ENCODE measurements at places on chromosomes 16 and 17.

DNA sequence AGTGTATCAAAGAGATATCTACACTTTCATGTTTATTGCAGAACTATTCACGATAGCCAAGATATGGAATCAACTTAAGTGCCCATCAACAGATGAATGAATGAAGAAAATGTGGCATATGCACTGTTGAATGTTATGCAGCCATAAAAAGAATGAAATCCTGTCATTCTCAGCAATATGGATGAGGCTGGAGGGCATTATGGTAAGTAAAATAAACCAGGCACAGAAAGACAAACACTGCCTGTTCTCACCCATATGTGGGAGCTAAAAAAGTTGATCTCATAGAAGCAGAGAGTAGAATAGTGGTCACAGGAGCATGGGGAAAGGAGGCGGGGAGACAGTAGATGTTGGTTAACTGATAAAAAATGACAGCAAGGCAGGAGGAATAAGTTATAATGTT lies 561.8 kb downstream of the TOX3 start:
- no peak for DNase-seq

GRCh38 chr16:70746708-70747424 lies 54.1 kb downstream of the VAC14 start:
- DNase-seq, result no peak

DNA sequence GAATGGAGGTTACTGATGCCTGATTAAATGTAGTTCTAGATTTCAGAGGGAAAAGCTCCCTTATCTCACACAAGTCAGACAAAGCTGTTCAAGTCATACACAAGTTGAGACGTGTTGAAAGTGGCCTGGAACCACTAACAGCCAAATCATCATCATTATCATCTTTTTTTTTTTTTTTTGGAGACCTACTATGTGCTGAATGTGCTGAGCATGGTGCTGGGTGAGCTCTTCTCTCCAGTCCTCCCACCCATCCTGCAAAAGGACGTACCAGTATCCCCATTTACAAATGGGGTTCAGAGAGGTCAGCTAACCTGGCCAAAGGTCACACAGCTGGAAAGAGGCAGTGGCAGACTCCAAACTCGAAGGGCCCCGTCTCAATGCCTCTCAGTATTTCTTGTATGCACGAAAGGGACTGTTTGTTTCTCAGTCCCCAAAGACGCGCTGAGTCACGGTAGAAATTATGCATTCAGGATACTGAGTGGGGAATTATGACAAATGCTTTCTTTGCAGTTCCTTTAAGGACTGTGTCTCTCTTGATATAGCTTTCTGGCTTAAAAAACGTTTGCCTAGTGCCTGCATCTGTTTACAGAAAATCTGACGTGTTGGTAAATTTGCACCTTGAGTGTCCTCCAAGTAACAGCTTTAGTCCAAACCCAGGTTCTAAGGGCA lies 235.5 kb downstream of the XYLT1 start:
- no peak for DNase-seq

DNA sequence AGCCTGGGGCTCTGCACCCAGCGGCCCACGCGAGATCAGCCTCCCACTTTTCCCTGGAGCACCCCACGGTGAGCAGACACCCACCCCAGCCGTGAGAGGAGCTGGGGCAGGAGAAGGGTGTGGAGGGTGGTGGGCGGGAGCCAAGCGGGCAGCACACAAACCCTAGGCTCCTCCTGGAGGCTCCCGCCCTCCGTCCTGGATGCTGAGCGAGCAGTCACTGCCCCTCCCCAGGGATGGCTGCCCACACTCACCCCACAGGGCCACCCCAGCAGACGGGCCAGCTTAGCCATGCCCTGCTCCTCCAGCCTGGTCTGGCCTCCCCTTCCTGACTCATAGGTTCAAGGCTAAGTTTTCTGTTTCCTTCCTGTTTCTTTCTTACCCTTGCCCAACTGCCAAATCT lies 15.7 kb upstream of the ABCC3 start:
- no peak for DNase-seq

- DNase-seq, result no peak
Observed at GRCh38 chr16:19853742-19854542, 30.7 kb downstream of the GPRC5B start.

DNA sequence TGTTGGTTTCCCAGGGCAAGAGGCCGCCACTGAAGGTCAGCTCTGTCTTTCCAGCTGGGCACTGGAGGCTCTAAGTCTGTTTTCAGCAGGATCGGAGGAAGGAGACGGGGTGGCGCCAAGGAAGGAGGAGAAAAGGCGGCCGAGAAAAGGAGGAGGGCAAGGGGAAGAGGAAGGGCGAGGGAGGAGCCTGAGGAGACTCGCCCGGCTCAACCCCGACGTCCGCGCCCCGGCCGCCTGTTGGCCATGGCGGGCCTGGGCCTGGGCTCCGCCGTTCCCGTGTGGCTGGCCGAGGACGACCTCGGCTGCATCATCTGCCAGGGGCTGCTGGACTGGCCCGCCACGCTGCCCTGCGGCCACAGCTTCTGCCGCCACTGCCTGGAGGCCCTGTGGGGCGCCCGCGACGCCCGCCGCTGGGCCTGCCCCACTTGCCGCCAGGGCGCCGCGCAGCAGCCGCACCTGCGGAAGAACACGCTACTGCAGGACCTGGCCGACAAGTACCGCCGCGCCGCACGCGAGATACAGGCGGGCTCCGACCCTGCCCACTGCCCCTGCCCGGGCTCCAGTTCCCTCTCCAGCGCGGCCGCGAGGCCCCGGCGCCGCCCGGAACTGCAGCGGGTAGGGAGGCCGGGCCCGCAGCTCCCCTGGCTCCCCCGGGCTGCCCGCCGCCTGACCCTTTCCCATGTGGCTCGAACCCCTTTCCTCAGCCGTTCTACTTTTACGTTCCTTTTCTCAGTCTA lies at the start of gene RNF135:
Gene RNF135, plus strand, starts transcription at position 209 of the 737 bp plus-strand sequence. Its CDS starts 35 bp downstream, at position 244.
- peak; percentile 41 for DNase-seq

DNA sequence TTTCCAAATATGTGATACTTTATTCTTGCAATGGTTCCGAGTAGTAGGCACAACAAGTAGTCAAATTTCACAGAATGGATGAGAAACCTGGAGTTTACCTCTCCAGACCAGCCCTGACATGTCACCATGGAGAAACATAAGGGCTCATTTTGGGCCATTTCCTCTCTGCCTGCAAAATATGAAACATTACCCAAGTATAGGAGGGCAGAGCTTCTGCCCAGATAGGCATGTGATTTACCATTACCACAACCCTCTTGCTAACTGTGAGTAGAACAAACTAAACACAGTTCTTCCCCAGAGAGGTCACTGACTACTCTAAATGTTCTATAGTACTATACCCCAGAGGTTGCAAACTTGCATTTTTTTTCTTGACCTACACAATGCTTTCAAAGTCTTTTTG lies 15.7 kb upstream of the KPNB1 start:
- no peak for DNase-seq

- DNase-seq, result no peak
Observed at GRCh38 chr17:49956780-49957179, 12.2 kb upstream of the DLX4 start.

GRCh38 chr17:48970865-48971687 lies 2.7 kb upstream of the GIP start:
- DNase-seq, result no peak

GRCh38 chr17:11986179-11986941 lies 10.9 kb downstream of the ZNF18 start:
- DNase-seq, result no peak

- no peak for DNase-seq
Observed at GRCh38 chr17:81071761-81072741, 37.1 kb downstream of the BAIAP2 start.

GRCh38 chr16:75064403-75065148 lies 52.0 kb downstream of the LDHD start:
- no peak for DNase-seq

DNA sequence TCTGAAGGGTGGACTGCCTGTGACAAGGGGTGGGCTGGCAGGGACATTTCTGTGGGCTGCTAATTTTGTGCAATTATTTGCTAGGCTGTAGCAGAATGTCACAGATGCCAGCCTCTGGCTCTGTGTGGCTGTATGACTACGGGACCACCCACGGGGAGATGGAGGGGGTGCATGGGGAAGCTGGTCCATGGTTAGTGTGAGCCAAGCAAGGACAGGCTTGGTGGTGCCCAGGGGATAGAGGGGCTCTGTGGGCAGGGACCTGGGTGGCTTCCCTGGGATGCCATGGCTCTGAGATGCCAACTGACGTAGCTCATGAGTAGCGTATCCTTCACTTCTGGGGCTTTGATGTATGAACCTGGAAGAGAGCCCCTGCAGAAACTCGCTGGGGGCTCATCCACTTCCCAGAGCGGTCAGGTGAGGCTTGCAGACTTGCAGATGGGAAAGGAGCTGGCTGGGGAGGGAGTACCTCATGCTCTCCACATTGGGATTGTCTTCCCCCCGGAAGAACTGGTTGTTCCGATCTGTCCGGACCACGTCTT lies 87.2 kb downstream of the TBC1D16 start:
- no peak for DNase-seq

DNA sequence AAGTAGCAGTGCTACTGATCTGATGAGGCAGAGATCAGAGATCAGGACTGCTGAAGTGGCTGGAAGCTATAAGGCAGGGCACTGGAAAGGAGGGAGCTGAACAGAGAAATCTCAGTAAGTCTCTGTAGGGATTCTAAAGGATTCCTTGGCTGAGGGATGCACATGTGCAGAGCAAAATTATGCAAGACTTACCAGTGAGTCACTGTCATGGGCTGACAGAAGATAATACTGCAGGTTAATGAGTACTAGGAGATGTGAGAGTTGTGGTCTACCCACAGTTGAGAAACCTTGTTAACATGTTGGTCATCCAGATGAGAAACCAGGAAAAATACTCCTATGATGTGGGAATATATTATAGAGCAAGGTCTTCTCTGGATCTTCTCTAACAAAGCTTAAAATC lies 378.1 kb downstream of the HAPSTR1 start:
- DNase-seq, result no peak

- no peak for DNase-seq
Observed at GRCh38 chr16:23597003-23597756, 1.1 kb upstream of the NDUFAB1 start.

DNA sequence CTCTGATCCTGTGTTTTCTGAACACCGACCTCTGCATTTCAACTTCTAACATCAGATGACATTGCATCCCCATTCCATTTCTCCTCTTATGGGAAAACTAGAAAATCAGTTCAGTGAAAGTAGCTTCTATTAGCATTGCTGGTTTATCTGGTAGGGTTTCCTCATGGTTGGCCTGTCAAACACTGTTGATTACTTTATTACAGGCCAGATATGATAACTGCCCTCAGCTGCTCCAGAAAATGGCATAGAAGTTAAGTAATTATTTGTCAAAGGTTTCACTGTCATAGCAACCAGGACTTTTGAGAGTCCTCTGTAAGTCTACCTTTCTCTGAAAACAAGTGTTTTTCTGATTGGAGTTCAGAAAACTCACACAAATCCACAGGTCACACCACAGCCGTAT lies 3.0 kb downstream of the GFOD2 start:
- DNase-seq, result no peak

DNA sequence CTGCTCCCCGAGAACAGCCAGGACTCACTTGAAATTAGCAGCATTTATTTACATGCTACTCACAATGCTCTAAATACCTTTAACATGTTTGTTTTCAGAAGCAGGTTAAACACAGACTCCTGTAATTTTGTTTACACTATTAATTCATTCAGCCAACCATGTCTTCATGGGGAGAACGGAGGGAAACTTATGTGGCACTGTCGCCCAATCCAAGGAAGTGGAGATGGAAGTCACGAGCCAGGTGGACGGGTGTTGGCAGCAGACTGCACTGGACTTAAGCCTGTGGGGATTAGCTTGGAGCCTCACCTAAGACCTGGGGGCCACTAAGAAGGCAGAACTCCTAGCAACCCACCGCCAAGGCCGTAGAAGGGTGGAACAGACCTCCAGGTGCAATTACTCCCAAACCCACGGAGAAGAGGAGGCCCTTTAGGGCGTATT lies 8.8 kb upstream of the GFAP start:
- DNase-seq, result no peak

DNA sequence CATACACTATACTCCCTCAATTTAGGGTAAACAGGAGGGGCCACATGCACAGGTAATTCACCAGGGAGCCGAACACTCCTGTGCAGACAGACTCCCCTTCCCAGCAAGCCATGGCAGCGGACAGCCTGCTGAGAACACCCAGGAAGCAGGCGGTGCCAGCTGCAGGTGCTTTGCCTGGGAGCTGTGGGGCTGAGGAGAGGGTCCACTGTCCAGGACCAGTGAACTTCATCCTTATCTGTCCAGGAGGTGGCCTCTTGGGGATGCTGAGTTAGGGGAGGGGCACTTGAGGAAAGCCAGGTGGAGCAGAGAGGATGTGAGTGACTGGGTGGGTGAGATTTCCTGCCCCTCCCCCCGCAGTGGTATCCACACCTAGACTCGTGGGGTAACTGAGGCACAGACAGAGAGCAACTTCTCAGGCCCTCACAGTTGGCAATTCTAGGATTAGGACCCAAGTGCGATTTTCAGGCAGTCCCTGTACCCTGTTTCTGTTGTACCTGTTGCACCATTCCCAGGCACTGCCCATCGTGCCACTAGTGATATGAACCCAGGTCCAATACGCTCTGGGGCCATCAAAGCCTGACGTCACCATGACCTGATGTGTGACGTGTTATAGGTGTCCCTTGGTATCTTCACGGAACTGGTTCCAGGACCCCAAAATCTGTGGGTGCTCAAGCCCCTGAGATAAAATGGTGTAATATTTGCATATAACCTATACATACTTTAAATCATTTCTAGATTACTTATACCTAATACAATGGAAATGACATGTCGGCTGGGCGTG lies 1.2 kb downstream of the GRN start:
- DNase-seq, result no peak

DNA sequence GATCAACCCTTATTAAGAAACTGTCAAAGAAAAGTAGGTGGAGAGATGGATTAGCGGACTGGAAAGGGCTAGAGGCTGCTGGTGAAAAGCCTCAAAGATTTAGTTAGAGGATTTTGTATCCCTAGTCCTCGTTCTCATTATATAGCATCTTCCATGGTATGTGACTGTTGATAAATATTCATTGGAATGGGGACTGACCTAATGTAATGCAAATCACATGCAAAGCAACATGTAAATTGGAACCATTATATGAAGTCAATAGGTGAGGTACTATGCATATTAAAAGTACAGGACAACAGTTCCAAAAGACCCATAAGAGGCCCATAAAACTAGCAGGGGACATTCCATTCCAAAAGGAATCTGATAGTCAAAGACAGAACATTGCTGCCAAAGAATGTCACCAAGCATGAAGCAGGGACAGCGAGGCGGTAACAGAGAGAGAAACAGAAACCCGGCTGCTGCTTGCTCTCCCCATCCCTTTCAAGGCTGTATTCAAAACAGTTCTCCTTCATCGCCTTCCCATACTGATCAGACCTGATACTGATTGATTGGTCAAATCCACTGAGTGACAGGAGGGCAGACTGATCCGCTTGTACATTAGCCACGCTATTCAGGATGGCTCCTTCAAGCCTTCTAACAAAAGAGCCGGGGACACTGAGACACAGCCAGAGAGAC lies 44.5 kb downstream of the SOX9 start:
- DNase-seq, result no peak

GRCh38 chr17:27896701-27897100 lies 3.5 kb upstream of the LYRM9 start:
- DNase-seq, result no peak

Data from activated CD4-positive, alpha-beta T cell treated with anti-CD3 and anti-CD28 coated beads for 1 hour (primary cell).